H1 (cell line): ENCODE measurements at places on chromosomes 6 and 20.

GRCh38 chr6:17725083-17725482, 18.4 kb upstream of the NUP153 start:
- peak; percentile 69 for DNase-seq

- no peak for DNase-seq
Measured at GRCh38 chr20:62730481-62730880, 21.8 kb downstream of the NTSR1 start.

DNA sequence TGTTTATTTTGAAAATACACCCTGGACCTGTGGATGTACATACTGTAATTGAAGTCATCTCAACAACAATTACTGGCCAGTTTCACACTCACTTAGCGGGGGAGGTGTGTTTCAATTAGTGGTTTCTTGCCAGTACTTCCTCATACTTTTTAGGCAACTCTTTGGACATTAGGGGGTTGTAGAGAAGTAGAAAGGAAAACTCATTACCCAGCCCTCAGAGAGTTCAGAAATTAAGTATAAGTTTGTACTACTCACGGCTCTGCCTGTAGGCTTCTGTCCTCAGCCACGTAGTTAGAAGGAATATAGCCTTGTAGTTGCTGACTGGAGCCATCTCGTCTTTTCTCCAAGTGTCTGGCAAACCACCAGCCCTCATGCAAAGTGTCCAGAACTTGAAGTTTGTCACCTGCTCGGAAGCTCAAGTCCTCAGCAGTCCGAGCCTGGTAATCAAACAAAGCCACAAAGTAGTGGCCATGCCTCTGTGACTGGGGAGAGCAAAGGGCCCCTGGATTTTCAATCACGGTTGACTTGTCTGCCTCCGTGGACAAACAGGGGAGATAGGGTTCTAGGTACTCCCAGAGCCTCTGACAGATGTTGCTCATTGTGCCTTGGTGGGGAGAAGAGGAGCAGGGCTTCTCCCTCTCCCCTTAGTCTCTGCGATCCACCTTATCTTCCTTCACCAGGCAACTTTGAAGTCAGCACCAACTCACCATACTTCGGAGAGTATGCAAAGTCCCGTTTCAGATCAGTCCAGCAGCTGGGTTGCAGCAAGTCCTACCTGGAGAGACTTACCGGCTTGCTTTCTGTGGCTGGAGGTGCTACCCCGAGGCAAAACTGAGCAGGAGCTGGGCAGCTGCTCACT, 749 bp downstream of the FRK start:
- DNase-seq: no peak

DNA sequence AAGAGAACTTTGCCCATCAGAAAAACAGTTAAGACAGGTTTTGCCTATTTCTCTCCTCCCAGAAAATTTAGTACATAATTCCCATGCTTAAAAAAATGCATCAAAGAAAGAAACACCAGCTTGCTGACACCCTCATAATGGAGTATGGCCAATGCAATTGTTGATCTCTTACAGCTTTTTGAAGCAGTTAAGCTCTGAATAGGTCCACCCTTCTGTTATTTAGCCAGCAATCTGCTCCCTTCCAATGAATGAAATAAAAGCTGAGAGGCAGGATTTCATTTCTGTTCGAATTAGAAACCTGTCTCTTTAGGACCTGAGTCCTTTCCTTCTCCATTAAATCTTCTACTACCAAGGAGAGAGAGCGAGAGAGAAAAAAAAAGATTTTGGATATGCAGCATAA, 288.7 kb downstream of the RNF144B start:
- DNase-seq: no peak

DNA sequence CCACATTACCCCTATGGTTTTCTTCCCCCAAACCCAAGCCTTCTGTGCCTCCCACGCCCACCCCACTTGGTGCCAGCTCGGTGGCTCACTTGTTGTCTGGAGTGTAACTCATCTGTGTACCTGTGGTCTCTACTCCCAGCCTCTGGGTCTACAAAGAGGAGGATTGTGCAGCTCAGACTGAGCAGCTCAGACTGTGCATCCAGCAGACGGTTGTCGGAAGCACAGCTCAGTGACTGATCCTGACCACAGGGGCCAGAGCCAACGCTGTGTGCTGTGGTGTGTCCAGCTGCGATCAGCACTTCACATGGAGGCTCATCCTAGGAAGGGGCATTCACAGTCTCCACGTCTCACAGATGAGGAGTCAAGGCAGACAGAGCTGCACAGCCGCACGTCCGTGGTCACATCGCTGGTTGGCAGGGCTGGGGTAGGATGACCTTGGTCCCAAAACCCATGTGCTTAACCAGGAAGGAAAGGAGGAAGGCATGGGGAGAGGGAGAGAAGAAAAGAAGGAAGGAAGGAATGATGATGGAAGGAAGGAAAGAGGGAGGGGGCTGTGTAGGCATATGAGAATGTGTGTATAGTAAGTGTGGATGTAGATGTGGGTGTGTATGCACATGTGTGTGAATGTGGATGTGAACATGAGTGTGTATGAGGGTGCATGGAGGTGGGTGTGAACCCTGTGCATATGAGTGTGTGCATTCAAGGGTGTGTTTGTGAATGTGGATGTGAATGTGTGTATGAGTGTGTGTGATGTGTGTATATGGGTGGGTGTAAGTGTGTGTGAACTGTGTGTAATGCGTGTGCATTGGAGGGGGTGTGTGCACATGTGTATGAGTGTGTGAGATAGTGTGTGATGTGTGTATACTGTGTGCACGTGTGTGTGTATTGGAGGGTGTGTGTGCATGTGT, 28.2 kb upstream of the STX16 start:
- no peak for DNase-seq

GRCh38 chr6:15539722-15540270, 123.0 kb downstream of the DTNBP1 start:
- no peak for DNase-seq

DNA sequence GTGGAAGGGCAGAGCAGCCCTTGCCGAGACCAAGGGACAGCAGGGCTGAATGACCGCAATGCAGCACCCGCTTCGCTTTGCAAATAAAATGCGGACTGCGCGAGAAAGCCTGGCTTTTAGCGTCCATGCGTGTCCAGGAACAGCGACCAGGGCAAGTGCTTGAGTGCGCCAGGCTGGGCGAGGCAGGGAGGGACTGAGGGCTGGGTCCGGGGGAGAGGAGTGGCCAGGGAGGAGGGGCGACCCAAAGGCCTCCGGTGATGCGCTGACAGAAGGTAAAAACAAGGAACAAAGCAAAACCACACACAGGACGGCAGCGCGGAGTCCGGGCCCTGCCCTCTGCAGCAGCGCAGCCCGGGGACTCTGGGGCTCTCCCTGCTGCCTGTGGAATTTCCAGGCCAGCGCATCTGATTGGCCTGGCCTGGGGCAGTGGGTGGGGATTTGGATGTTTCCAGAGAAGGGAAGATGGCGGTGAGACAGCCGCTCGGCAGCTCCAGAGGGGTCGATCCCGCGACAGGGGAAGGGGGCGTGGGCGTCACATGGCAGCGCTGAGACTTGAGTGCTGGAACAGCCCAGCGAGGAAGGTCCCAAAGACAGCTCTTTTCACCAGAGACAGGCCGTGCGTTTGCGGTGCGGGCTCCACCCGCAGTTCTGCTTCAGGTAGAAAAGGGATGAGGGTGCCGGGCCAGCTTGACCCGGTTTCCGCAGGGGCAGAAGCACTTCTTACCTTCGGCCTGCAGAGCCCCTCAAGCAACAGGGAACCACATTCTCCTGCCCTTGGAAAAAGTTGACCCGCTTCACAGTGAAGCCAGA, 51.8 kb downstream of the SSR1 start:
- peak; percentile 82 for DNase-seq

- no peak for DNase-seq
Measured at GRCh38 chr6:162463576-162463975, 264.0 kb downstream of the PRKN start.

DNA sequence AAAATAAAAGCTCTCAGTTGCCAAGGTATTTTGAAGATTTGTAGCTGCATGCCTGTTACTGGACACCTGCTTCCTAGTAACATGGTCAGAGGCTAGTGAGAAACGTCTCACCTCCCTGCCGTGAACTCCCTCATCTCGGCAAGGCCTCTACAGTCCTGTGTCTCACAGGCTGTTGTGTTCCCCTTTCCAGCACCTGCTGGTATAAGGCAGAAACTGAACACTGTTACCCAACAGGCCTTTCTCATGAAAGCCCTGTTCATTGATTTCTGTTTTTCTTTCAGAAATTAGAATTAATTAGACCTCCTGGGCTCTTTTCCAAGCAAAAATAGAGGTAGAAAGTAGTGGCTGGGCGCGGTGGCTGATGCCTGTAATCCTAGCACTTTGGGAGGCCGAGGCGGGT, 17.6 kb upstream of the SRSF3 start:
- no peak for DNase-seq

GRCh38 chr6:170463101-170463721, 89.9 kb downstream of the PSMB1 start:
- no peak for DNase-seq

DNA sequence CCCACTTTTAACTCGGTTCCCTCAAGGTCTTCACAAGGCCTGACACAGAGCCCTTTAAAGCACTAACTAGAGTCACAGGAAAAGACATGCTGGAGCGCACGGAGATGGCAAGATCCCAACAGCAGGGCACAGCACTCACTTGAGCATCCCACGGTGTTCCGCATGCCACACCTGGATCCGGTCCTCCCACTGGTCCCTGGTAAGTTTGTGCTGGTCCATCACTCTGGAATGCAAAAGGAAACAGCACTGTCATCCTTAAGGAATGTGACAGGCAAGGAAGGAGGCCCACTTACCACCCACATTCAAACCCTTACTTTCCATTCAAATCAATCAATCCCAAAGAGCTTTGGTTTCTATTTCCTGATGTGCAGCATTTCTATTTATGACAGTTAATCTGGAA, 34.7 kb downstream of the EZR start:
- no peak for DNase-seq

DNA sequence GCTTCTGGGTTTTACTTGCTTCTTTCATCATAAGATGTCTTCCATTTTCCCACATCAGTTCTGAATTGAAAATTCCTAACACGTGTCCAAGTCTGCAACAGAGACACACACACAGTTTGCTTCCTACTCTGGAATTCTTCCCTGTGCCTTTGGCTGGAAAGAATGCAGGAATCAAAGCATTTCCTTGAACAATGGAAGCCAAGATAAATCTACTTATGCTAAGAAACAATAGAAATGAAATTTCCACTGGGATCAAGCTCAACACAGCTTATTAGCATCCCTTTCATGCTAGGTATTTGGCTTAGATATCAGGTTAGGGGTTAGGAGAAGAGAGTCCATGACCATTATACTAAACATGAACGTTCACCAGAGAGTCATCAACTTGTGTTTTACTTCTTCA, 101.1 kb upstream of the SCAF8 start:
- DNase-seq: no peak

GRCh38 chr6:101404775-101405174, 11.3 kb downstream of the GRIK2 start:
- DNase-seq: no peak

DNA sequence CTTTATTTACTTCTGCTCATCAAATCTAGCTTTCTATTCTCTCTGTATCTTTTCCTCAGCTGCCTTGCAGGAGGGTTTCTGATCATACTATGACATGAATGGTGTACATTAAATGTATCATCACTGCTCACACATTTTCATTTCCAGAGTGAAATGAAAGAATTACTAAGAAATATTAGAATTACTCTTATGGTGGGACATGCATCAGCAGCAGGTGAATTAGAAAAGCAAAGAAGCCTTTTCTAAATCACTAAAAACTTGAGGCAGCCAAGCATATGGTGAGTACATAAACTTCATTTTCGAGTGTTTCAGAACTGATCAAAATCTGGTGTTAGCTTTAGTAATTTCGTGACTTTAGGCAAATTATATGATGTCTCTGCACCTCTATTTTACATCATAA, 23.6 kb downstream of the IL17A start:
- DNase-seq: no peak

DNA sequence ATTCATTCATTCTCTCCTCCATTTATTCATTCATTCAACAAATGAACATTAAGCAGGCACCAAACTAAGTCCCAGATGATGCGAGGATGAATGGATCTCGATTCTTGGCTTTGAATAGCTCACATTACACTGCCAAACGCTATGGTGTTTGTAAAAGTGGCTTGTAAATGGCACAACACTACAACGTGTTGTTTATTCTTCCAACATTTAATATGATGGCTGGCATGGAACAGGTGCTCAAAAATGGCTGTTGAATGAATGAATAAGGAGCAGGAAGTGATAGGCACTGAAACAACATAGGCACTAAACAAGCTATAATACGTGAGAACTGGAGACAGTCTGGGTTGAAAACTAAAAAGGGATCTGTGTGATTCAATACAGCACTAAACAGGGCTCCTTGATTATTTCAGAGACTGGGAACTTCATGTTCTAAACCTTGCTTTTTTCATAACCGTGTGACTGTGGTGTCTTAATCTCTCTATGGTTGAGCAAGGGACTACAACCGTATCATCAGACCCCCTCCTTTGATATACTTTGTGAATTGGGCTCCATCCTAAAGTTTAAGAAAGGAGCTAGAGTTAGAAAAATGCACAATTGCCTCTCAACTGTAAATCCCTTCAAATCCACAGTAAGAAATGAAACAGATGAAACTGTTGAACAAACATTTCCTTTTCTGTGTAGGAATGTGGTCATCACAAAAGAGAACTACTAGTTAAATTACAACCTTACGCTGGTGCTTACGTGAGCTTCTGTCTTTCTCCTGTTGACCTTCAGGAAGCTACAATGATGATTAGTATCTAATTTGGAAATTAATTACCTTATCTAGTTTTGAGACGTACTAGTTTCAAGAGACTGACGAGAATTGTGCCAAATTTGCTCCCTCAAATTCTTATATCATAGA, 16.9 kb upstream of the SLC16A10 start:
- no peak for DNase-seq

DNA sequence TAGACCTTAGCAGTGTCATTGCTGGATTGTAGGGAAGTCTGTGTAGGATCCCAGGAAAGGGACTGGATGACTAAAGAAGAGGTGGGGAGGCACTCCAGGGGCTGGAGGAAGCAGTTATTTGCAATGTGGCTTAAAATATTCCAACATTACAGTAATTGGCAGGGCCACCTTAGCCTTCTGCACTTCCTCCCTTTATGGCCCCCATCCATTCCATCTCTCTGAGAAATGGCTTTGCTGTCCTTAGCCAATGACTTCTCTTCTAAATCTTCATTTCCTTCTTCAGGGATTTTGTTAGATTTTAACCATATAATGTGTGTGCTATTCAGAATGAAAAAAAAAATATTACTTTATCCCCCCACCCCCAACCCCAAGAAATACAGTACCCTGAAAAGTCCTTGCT, 6.4 kb downstream of the ADGRF5 start:
- no peak for DNase-seq

GRCh38 chr20:13718171-13718570, 66.5 kb downstream of the ESF1 start:
- no peak for DNase-seq

- DNase-seq: no peak
Measured at GRCh38 chr6:166343150-166343487, 774 bp upstream of the SFT2D1 start.

- no peak for DNase-seq
Measured at GRCh38 chr20:59816146-59816738, 117.2 kb downstream of the SYCP2 start.

DNA sequence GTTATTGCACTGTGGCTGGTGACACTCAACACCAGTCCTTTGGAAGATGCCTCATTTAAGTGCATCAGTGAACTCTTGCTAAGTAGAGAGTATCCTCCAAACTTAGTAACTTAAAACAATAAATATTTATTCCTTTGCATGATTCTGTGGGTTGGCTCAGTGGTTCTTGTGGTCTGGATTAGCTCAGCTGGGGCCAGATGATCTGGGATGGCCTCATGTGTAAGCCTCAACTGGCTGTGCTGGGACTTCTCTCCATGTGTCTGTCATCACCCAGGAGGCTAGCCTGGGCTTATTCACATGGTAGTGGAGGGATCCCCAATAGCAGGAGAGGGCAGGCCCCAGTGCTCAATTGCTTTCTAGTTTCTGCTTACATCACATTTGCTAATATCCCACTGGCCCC, 8.3 kb downstream of the LRRN4 start:
- DNase-seq: no peak

- no peak for DNase-seq
Measured at GRCh38 chr6:123770247-123770949, 33.3 kb upstream of the NKAIN2 start.
